ENCODE measurements at places on chromosomes 5 and 9.

DNA sequence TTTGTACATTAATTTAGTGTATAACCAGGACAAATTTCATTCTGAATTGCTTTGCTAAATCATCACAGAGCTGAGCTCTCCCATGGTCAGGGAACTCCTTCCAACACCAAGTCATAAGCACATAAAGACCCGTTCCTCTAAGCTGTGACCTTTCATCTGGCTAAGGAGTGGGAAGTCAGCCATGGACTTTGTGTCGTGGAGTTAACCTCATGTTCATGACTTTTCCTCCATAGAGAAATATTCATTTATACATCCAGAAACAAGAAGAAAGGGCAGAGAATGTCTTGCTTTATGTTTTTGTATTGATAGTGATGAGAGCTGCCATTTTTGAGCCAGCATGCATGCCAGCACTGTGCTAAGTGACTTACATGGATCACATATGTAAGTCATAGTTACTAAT, 97.5 kb downstream of the INIP start:
- DNase-seq = no peak

GRCh38 chr9:105331755-105332154, 87.3 kb downstream of the SLC44A1 start:
- DNase-seq = no peak

- no peak for DNase-seq
These were observed 12.1 kb downstream of the FEM1C start for GRCh38 chr5:115532517-115532916.

DNA sequence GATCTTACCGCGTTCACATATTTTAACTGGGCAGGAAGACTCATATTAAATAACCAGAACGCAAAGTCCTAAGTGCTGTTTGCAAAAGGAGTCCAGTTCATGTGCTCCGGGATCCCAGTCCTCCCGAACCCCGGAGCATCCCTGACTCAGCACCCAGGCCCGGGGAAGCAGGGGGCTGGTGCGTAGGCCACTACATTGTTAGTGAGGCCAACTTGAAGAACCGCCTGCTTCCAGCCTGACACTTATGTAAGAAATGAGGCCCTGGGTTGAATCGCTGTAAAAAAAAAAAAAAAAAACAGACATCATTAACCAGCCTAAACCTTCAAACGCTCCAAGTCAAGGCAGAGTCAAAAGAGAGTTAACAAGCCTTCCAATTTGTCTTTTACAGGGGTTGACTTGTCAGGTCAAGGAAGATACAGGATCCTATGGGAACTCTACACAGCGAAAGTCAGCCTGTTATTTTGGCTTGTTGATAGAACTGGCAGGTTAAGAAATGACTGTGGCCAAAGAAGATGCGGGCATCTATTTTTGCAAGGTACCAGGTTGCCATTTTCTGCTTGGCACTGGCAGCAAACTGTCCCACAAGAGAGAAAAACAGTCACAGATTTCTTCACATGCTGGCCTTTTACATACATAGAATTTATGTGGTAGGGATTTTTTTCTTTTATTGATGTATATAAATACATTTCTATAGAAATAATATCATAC, 93.3 kb downstream of the ACTL7B start:
- DNase-seq = no peak

- DNase-seq = no peak
These were observed 134.4 kb downstream of the PTTG1 start for GRCh38 chr5:160555971-160556631.

DNA sequence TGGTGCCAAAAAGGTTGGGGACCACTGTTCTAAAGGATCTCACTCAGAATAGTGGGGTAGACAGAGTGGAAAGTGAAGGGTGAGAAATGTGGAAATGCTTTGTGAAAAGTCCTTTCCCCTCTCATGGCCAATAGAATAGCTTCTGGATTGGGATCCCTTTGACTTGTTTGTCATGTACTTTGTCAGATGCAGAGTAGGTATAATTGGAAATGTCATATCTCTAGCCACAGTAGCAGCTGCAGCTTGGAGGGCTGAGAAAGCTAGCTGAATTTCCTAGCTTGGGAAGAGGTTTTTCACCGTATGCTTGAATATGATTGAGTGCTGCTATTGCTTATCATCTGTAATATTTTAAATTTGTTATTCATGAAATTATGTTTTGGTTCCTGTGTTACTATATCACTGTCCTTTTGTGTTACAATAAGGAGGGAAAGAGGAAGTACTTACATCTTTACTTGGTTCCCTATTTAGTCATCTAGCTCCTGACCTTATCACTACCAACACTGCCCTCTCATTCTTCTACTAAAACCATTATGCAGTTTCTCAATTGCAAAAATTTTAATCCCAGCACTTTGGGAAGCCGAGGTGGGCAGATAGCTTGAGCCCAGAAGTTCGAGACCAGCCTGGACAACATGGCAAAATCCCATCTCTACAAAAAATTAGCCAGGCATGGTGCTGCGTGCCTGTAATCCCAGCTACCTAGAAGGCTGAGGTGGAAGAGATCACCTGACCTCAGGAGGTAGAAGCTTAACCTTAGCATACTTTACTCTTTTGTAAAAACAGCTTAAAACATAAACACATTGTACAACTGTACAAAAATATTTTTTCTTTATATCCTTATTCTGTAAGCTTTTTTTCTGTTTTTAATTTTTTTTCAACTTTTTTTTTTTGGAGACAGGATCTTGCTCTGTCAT, 12.4 kb downstream of the SLC30A5 start:
- no peak for DNase-seq

Data from H54 (cell line).